Ureter (tissue), 1 donor: ENCODE measurements at places on chromosomes 12 and 14.

DNA sequence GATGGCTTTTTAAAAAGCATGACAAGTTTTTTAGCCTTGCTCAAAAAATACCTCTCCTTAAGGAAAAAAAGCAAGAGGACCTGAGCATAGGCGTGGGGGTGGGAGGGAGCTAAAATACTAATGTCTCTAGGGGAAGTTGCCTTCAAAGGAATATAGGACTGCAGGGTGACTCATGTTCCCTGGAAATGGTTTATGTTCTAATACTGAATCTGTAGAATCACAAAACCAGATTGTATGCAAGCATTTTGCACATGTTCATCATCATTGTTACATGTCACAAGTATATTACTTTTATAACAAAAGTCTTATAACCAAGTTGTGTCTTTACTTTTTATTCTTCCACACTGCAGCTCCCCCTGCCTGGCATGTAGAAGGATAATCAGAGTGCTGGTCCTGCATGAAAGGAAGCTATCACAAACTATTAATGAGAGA, 36.6 kb downstream of the GPR135 start:
- DNase-seq = no peak

DNA sequence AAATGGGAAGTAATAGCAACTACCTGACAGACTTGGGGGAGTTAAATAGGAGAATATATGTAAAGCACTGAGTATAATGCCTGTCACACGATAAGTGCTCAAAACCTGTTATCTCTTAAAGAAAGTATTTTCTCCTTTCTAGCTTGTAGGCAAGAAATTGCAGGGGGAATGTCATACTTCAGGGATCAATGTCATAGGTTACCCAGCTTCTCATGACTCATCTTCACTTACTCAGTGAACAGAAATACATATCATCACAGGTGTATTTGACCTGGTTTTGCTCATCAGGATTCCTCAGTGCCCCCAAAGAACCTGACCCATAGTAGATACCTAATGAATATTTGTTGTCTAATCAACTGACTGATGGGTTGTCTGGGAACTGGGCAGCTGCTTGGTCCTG, 285.0 kb upstream of the ATP2B1 start:
- DNase-seq = no peak

- no peak for DNase-seq
Observed at GRCh38 chr12:111462210-111462769, 56.6 kb downstream of the SH2B3 start.

GRCh38 chr12:70628701-70629480, 8.3 kb downstream of the PTPRB start:
- DNase-seq = no peak
